Hippocampal formation (tissue), 2 donors: ENCODE measurements at places on chromosomes 1 and 21.

GRCh38 chr1:2212532-2213491 lies 15.3 kb upstream of the SKI start:
- DNase-seq = peak; percentile 64

DNA sequence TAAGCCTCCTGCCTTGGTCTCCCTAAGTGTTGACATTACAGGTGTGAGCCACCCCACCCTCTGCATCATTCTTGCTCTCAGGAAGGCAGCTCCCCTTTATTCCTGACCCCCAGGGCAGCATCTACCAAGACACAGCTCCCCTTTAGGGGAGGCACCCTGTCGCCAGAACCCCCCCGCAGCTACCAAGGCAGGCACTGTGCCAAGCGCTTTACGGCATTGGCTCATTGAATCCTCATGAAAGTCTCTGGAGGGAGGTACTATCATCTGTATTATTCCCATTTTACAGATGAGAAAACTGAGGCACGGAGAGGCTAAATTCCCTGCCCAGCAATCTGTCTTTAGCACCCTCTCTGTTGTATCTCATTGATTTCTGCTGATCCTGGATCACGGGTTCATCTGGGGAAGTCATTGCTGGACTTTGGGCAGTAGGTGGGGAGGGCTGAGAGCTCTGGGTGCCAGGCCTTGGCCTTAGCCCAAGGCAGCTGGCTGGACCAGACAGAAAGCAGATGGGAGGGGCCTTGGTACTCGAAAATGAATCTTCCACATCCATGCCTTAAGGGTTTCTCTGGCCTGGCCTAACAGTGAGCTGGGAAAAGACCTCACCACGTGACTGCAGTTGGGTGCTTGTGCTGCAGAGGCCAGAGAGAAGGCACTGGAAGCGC lies 5.9 kb downstream of the PLOD1 start:
- DNase-seq = peak; percentile 73

- no peak for DNase-seq
Observed at GRCh38 chr1:16969057-16969611, 11.3 kb downstream of the MFAP2 start.

- DNase-seq = no peak
Observed at GRCh38 chr1:39508857-39509305, 17.4 kb downstream of the BMP8A start.

DNA sequence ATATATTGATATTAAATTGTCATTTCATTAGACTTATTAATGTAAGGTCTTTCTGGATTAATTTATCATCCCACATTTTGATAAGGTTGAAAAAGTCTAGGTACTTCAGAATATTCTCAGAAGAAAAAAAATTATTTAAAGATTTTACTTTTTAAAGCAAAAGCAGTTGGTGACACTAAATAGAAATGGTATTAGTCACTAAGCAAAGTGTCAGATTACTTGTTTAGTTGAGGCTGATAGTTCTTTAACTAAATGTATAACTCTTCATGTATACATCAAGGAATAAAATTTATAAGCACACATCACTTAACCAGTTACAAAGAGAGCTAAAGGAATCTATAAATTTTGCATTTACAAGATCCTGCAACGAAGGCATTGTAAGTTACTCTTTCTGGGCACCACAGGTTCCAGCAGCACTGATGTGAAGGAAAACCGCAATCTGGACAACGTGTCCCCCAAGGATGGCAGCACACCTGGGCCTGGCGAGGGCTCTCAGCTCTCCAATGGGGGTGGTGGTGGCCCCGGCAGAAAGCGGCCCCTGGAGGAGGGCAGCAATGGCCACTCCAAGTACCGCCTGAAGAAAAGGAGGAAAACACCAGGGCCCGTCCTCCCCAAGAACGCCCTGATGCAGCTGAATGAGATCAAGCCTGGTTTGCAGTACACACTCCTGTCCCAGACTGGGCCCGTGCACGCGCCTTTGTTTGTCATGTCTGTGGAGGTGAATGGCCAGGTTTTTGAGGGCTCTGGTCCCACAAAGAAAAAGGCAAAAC lies 101.1 kb downstream of the ADARB1 start:
- DNase-seq = no peak

DNA sequence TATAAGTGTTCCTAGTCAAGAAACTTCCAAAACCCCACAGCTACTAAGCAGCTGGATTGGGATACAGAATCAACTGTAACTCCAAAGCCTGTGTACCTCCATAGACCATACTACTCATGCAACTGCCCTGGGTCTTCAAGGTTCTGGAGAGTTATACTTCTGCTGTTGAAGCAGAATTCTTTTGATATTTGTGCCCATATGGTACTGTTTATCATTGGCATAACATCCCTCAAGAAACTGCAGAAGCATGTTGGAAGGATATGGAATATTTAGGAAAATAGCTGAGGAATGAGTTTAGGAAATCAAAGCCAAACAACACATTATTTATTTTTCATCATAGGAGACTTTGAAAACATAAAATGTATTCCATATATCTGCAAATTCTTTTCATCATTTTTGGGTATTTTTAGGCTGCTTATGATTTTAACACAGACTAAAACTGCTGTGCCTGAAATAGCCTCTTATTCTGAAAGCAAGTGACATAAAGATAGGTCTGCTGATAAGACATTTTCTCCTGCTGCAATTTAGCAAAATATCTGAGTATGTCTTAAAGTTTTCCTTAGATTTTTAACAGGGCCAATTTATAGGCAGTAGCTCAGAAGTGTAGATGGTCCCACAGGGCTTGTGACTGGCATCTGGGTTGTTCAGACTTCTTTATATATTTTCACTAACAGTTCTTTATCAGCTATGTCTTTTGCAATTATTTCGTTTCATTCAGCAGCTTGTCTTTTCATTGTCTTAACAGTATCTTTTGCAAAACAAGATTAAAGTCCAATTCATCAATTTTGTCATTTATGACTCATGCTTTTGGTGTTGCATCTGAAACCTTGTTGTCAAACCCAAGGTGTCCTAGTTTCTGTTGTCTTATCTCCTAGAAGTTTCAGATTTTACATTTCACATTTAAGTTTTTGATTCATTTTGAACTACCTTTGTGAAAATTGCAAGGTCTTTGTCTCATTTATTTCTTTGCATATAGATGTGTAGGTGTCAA lies 41.1 kb upstream of the ZNF124 start:
- DNase-seq = no peak

DNA sequence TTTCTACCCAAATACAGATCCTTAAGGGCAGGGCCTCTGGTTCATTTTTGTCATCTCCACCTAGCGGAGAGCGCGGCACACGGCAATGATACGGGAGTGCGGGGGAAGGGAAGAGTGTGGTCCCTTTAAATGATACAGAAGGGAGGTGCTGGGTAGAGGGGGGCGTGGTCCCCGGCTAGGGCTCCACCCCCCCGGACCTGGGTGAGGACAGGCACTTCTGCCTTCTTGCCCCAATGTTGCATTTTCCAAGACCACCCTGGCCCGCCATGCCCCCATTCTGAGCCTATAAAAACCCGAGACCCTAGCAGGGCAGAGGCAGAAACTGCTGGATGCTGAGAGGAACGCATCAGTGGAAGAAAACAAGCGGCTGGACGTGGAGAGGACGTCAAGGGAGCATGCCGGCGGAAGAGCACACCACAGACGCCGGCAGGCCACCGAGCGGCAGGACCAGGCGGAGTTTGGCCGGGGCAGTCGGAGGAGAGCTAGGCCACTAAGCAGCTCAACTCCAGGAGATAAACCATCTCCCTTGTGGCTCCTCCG lies 30.0 kb downstream of the LRRC3 start:
- no peak for DNase-seq

GRCh38 chr1:83531521-83532309 lies 467.2 kb downstream of the TTLL7 start:
- DNase-seq = no peak

DNA sequence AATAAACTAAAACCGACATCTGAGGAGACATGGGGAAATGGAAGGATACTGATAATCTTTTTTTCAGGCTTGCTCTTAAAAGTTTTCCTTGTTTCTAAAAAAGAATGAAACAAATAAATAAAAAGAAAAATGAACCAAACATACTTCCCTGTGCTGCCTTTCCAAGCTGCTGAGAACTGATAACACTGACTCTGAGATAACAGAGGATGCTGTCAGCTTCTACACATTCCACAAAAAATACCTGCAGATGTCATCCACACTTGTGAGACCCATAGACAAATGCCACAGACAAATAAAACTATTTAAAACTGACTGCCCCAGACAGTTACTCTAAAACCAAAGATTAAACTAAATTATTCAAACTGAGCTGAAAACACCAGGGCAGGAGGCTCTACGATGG lies 12.0 kb upstream of the OR6K3 start:
- DNase-seq = no peak
